ENCODE measurements at places on chromosomes 5 and 9. TPM values are rescaled to one million over a fixed set of nuclear protein-coding genes. Genes with fewer than 3 reads are reported as not detected.

DNA sequence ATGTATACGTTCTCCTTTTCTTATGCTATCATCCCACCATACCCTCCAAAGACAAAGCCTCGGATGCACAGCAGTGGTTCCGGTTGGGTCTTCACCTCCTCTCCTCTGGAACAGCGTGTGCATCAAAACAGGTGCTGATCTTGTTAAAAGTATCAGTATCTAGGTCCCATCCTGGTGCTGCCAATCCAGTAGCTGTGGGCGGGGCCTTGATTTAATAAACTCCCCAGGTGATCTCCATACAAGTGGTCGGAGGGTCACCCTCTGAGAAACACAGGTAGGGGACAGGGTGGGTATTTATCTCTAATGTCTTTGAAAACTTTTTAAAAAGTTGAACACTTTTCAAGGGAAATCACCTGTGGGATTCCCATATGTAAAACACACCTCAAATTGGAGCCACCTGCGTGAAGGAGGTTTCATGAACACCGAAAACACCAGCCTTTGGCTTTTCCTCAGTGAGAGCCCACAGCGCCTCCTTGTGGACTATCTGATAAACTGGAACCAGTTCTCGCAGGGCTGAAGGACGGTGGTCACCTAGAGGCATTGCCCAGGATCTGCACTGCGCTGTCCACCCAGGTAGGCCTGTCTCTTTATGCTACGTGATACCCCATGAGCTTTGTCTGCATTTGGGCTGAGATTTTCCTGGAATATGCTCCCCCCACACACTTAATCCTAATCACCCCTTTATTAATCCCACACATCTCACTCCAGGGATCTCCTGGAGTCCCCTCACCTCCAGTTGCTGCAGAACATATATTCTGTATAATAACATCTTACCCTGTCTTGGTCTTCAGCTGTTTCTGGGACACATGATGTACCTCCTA is 80.5 kb upstream of the EPB41L4B start:
- peak; percentile 34 for DNase-seq

DNA sequence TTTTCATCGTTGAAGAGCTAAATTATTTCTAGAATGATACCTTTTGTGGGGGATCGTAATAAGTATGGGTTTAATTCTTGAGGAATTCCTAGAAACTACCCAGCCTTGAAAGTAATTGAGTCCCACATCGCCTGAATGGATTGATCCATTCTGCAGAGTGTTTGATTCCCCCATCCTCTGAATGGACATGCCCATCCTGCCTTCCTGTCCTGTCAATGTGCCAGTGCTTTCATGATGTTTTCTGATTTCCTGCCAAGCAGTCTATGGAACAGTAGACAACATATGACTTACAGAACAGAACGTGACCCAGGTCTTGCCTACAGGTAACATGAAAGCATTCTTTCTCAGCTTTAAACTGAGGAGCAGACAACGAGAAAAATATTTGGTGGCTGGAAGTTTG is 319.2 kb downstream of the DRD1 start:
- no peak for DNase-seq

DNA sequence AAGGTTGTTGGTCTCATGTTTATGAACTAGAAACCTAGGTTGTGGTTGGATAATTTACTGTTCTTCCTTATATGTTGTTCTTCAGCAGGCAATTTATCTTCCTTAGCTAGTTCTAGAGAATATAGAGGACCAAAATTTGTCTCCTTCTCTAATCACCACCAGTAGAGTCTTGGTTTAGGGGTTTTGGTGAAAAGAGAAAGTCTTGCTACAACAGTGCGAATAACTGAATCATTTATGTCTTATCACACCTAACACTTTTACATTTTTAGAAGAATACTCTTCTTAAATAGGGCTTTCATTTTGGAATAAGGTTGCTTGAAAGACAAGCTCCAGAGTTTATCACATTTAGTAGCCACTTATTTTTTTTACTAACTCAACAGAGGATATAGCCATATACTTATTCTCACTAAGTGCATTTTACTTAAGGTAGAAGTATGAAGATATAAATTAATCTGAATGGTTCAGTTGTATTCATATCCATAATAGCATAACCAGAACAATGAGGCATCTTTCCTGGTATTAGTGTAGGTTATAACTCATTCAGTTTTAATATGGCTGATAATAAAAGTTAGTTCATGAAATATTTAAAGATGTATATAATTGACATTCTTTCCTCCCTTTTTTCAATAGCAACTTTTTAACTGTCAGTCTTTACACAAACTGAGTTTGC is 67.9 kb downstream of the ERBIN start:
- no peak for DNase-seq

DNA sequence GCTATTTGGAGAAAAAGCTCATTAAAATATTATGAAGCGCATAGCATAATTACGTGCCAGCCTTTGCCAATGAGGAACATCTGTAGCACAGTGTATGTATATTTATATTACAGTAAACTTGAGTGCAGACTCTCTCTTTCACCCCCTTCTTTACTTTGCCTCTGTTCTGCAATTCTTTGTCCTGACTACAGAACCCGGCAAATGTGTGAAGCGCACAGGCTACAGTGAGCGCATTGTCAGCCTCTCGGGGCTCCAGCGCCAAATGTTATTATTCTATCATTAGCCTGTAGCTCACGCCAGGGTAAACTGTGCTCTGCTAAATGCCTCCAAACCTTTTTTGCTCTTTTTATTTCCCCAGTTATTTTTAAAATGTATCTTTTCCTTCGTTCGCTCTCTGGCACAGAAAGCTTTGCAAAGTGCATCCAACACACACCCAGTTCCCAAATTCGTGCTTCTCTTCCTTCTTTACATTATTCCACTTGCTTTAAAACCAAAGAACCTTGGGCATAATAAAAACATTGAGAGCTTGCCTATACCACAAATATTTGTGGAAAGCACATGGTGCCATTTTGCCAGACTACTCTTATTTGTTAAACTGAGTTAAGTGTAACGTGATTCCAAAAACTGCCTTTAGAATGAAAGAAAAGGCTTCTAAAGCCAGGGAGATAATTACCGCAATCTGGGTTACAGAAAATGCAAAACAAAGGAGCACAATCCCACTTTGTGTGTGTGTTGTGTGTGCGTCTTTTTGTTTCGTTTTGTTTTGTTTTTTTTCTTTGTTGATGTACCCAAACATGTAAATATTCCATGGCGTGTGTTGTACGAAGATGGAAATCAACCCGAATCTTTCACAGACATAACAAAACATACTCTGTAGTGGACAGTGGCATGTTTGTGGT is 164.1 kb upstream of the MPDZ start:
- DNase-seq = peak; percentile 63

GRCh38 chr9:32524892-32525708 is 896 bp downstream of the RIGI start:
- DNase-seq = no peak

GRCh38 chr5:112584781-112585180 is 152.9 kb upstream of the APC start:
- no peak for DNase-seq

GRCh38 chr9:16417161-16417560 is 453.3 kb downstream of the BNC2 start:
- no peak for DNase-seq

DNA sequence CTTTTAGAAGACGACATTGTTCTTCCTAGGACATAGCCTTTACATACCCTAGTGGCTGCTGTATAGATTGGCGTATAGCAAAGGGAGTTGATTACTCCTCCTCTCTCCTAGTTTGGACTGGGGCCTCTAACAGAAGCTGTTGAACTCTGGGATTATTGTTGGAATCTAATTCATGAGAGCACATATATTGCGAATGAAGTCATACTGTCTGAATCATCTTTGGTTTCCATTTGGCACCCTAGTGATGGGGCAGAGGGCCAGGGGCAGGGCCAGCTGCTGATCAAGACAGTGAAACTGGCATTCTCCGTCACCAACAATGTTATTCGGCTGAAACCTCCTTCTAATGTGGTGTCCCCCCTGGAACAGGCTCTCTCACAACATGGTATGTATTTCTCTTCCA is 40.3 kb downstream of the NUP188 start:
- no peak for DNase-seq

GRCh38 chr9:124239249-124240073 is 18.3 kb upstream of the NEK6 start:
- DNase-seq = no peak

DNA sequence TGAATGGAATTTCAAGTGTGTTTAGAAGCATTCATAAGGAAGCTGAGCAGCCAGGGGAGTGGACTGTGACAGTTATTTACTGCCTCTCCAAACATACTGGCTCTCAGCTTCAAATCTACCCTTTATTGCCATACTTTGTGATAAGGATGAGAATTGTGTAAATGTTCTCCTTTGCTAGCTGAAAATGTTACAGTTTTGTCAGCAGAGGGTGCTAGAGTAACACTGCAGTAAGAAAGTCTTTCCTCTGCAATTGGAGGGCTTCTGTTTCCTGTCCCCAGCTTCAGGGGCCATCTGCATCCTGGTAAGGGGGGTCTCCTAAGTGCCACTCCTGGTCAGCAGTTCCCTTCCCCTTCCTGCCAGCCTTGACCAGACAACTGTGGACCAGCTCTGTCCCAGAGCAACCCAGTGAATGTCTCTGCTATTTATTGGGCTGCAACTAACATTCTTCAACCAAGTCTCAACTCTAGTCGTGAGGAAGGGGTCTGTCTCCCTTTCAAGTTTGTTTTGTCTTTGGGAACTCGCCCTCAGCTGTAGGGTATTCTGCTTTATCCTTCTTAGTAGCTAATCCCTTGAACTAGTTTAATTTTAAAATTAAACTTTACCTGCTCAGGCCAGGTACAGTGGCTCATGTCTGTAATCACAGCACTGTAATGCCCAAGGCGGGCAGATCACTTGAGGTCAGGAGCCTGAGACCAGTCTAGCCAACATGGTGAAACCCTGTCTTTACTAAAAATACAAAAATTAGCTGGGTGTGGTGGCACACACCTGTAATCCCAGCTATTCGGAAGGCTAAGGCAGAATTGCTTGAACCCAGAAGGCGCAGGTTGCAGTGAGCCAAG is 45.3 kb downstream of the RAPGEF6 start:
- DNase-seq = peak; percentile 73

- no peak for DNase-seq
Measured at GRCh38 chr5:146034127-146034526, 71.2 kb downstream of the PLAC8L1 start.

GRCh38 chr5:84202136-84202535 is 182.5 kb downstream of the EDIL3 start:
- no peak for DNase-seq

GRCh38 chr5:39986614-39987013 is 561.8 kb upstream of the DAB2 start:
- DNase-seq = no peak

DNA sequence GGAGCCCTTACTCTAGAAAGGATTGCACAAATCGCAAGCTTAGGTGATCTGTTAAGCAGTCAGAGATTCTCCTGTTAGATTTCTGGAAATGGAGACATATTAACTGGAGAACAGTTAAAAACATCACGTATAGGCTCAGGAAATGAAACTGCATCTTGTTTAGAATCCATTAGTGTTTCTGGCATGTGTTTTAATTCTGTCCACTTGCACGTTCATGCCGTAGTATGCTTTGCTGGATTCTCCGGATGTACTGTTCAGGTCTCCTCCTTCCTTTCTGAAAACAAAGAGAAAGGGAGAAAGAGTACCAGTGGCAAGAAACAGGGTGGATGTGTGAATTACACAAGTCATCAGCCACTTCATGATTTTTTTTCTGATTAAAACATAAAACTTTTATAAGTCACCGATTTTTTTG is 2.5 kb upstream of the RGMB start:
- peak; percentile 76 for DNase-seq

DNA sequence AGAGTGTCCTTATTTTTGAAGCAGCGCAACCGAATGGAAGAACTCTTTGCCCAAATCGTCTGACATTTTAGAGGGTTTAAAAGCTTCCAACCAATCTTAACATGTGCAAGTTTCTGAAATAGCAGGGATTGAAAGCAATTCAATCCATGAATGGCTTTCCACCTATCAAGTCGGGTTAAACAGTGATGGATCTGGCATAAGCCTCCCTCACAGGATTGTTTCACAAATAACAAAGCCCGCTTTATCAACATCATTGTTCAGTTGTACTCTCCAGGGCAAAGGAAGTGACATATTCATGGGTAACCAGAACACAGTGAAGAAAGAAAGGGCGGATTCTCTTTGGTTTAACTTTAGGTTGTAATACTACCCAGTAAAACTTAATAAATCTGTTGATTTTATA is 497.3 kb downstream of the MTRR start:
- DNase-seq = no peak

- DNase-seq = no peak
Measured at GRCh38 chr5:105030153-105030552, 1467.6 kb upstream of the NUDT12 start.

- peak; percentile 63 for DNase-seq
Measured at GRCh38 chr9:80602291-80602690, 1030.5 kb downstream of the TLE4 start.

DNA sequence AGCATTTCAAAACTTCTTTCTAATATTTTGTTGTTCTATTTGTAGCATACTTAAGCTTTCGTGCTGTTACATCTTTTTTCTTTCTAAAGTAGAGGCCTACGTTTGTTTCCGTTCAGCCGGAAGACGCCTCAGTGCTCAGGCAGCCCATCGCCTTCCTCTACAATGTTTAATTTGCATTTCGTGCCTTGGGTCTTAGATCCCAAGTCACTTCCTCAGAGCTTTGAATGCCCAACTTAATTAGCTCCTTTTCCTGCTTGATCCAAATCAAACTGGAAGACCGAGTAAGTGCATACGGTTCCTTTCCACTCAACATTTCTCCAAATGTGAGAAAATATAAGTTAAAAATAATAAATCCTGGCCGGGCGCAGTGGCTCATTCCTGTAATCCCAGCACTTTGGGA is 43.2 kb downstream of the MRPL36 start:
- no peak for DNase-seq

DNA sequence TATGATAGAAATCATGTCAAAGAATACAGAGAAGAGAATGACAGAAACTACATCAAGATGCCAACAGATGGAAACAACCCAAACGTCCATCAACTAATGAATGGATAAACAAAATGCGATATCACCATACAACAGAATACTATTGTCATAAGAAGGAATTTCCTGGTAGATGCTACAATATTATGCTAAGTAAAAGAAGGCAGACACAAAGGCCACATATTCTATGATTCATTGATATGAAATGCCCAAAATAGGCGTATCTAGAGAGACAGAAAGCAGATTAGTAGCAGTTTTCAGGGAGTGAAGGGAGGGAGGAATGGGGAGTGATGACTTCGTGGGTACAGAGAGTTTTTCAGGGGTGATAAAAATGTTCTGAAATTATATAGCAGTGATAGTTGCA is 58.3 kb upstream of the AKNA start:
- DNase-seq = no peak

- peak; percentile 45 for DNase-seq
Measured at GRCh38 chr9:91433180-91433579, 9.5 kb upstream of the NFIL3 start.

GRCh38 chr9:108080285-108080684 is 590.7 kb upstream of the KLF4 start:
- DNase-seq = no peak

- DNase-seq = no peak
Measured at GRCh38 chr5:155827949-155828348, 499.0 kb upstream of the SGCD start.

The SLC45A2 gene
- 0.17 TPM for total RNA-seq

The CARD9 gene
- 0.98 TPM for total RNA-seq

The GPR150 gene
- not detected for total RNA-seq

The IFNA17 gene
- not detected for total RNA-seq

The CBY3 gene
- total RNA-seq = not detected

The ZDHHC11B gene
- 0.31 TPM for total RNA-seq

All from G401 (cell line).